ENCODE measurements at places on chromosomes 1 and 21.

DNA sequence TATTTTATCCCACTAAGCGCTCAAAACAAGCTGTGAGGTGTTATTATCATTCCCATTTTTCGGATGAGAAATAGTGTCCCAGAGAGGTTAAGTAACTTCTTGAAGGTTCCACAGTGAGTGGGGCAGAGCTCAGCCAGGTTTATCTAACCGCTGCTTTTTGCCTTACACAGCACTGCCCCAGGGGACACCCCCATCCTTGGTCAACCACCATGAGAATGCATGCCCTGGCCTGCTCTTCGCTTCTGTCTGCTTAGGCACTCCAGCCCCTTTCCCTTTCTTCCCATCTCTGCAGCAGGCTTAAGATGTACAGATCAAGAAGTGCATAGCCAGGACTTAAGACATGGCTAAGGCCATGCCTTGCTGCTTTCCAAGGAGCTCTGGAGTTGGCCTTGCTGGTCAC lies 159.0 kb upstream of the CD34 start:
- DNase-seq = no peak
- peaks cover 2% of the 10 kb centered on the region for H3K4me1 ChIP-seq
- H3K36me3 ChIP-seq = no peaks in the 10 kb centered on the region
- H3K4me3 ChIP-seq = no peak overlapping the region
- H3K27ac ChIP-seq = no peak overlapping the region

GRCh38 chr1:244231572-244232315 lies 180.7 kb downstream of the ZBTB18 start:
- H3K4me1 ChIP-seq = no peaks in the 10 kb centered on the region
- no peaks in the 10 kb centered on the region for H3K36me3 ChIP-seq
- no peak overlapping the region for H3K27ac ChIP-seq
- DNase-seq = no peak
- no peak overlapping the region for H3K4me3 ChIP-seq

- no peaks in the 10 kb centered on the region for H3K36me3 ChIP-seq
- peaks cover 4% of the 10 kb centered on the region for H3K27me3 ChIP-seq
- H3K4me3 ChIP-seq = no peak overlapping the region
- no peak for DNase-seq
- H3K4me1 ChIP-seq = no peaks in the 10 kb centered on the region
Measured at GRCh38 chr21:43991447-43991991, 20.6 kb upstream of the TRAPPC10 start.

GRCh38 chr1:150110116-150110515 lies 39.6 kb upstream of the PLEKHO1 start:
- peaks cover 63% of the 10 kb centered on the region for H3K4me1 ChIP-seq
- H3K27ac ChIP-seq = peak overlapping the region; percentile 93
- no peaks in the 10 kb centered on the region for H3K27me3 ChIP-seq
- no peak for DNase-seq
- H3K4me3 ChIP-seq = peak overlapping the region; percentile 73

DNA sequence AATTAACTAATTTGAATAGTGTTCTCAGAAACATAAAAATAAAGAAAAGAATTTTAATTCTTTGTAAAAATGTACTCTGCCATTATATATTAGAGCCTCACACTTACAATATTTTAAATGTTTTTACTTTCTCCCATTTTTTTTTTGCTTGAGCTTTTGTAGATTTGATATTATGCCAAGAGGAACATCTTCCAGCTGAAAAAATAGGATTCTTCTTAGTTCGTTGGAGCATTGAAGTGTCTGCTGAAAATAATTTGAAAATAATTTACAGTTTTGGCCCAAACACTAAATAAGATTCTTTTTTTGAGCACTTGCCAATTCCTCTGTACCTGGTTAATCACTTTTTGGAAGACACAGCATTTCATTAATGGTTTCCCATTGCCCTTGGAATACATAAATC lies 175.0 kb upstream of the COL11A1 start:
- no peak overlapping the region for H3K27ac ChIP-seq
- H3K4me1 ChIP-seq = no peaks in the 10 kb centered on the region

DNA sequence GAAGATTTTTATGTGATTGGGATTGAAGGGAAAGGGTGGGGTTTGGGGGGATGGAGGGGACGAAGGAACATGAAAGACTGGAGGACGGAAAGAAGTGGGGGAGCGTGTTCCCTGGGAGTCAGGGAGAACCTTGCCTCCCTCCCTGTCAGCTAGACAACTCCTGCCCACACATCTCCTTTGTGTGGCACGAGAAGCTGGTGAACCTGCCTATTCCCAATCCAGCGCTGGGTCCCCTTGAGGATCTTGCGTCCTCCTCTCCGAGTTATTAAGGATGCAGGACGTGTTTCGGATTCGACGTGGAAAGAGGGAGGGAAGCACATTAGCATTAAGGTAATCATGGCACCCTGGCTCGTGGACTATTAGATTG lies 1.4 kb downstream of the LRRC7 start:
- H3K27me3 ChIP-seq = peaks cover 48% of the 10 kb centered on the region
- peaks cover 8% of the 10 kb centered on the region for H3K4me1 ChIP-seq
- H3K36me3 ChIP-seq = no peaks in the 10 kb centered on the region
- peak overlapping the region; percentile 8 for H3K4me3 ChIP-seq
- no peak overlapping the region for H3K27ac ChIP-seq

DNA sequence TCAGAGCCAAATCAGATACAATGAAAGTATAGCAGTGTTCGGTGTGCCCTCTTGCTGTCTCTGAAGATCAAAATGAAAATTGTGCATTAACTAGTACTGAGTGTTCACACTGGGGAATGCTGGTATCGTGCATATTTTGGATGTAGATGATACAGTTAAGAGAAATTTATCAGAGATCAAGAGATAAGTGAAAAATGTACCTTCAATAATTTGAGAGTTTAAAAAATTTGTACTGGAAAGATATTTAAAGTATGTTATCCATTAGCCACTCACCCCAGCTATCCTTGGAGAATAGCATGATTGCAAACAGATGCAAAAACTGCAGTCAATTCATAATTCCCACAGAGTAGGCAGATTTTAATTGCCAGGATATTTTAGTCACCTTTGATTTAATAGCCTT lies 56.4 kb downstream of the GREM2 start:
- no peak overlapping the region for H3K27ac ChIP-seq
- no peaks in the 10 kb centered on the region for H3K27me3 ChIP-seq
- no peaks in the 10 kb centered on the region for H3K4me1 ChIP-seq
- DNase-seq = no peak
- H3K36me3 ChIP-seq = no peaks in the 10 kb centered on the region

DNA sequence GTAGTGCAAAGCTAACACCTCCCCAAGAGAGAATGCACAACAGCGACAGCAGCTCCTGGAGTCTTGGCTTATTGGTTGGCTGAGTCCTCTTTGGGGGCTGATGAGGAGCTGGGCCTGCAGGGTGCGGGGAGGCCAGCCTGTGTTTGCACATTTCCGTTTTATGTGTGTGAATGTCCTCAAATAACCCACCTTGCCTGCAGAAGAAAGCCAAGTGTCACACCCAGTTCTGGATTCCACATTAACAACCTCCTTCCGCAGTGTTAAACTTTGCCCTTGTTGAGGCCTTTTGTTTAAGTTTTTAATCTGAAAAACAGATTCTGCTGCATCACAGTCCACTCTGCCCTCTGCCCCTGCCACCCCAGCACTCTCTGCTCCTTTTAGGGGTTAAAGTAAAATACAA lies 274.5 kb downstream of the TM2D1 start:
- H3K4me1 ChIP-seq = peaks cover 3% of the 10 kb centered on the region
- no peak for DNase-seq
- peaks cover 2% of the 10 kb centered on the region for H3K27me3 ChIP-seq
- no peak overlapping the region for H3K27ac ChIP-seq

GRCh38 chr1:51296383-51297357 lies 33.7 kb downstream of the TTC39A start:
- H3K4me1 ChIP-seq = peaks cover 31% of the 10 kb centered on the region
- H3K27me3 ChIP-seq = no peaks in the 10 kb centered on the region
- H3K4me3 ChIP-seq = peak overlapping the region; percentile 73
- peak overlapping the region; percentile 47 for H3K27ac ChIP-seq

DNA sequence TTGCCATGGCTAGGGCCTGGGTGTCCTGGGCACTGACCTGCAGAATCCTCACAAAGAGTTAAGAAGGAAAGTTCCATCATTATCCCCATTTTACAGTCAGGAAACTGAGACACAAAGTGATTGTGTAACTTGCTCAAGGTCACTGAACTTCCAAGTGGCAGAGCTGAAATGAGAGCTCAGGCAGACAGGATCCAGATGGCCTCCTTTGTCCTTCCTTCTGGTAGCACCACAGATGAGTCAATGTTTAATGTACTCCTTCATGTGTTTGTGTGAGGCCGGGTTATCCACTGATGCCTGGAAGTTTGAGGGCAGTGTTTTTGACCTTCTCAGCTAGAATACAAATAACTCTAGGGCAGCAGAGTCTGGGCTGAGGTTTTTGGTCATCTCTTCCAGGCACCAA lies 207.0 kb downstream of the TNR start:
- H3K4me1 ChIP-seq = no peaks in the 10 kb centered on the region
- H3K27ac ChIP-seq = no peak overlapping the region
- no peaks in the 10 kb centered on the region for H3K36me3 ChIP-seq
- DNase-seq = no peak

DNA sequence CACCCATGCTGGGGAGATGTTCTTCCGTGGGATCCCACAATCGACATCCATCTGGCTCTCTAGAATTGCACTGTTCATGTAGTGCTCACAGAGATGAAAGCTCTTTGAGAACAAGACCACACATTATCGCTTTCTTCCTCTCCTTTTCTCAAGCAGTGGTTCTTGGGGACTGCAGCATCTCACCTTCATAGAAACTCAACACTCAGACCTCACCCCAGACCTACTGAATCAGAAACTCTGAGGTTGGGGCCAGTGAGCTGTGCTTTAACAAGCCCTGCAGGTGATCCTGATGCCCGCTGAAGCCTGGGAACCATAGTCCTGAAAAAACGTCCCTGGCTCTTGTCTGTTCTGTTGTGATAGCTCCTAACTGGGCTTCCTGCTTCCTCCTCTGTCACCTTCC lies 251.3 kb upstream of the FGGY start:
- peak overlapping the region; percentile 77 for H3K4me3 ChIP-seq
- peak overlapping the region; percentile 88 for H3K27ac ChIP-seq

DNA sequence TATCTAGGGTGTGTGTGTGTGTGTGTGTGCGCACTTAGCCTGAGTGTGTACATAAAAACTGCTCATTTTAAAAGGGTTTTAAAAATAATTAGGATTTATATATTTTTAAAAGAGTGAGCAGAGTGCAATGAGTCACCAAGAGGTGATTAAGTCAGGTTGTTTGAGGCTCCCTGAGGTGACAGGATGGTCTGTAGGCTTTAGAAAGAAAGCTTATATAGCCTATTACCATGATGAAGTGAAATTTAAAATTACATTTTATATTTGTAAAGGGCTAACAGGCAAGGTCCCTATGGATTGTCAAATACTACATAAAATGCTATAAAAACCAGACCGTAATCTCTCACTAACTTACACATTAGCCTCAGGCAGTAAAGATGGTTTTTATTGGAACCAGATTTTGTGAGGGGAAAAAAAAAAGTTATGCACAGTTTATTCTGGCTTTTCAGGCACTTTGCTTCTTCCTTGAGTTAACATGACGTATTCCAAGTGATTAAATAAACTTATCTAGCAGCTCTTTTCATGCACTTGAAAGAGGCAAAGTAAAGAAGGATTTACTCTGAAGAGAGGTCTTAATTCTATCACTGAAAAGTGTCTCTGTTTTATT lies 711.7 kb upstream of the PTBP2 start:
- DNase-seq = no peak
- H3K36me3 ChIP-seq = no peaks in the 10 kb centered on the region
- H3K27me3 ChIP-seq = no peaks in the 10 kb centered on the region
- no peak overlapping the region for H3K4me3 ChIP-seq
- no peak overlapping the region for H3K27ac ChIP-seq
- H3K4me1 ChIP-seq = no peaks in the 10 kb centered on the region

DNA sequence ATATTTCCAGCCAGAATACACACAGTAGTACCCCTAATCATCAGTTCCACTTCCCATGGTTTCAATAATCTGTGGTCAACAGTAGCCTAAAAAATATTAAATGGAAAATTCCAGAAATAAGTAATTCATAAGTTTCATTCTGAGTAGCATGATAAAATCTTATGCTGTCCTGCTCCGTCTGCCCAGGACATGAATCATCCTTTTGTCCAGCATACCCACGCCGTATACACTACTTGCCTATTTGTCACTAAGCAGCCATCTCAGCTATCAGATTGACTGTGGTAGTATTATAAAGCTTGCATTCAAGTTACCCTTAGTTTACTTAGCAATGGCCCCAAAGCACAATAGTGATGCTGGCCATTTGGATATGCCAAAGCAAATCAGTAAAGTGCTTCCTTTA lies 118.7 kb downstream of the SLC5A9 start:
- H3K4me1 ChIP-seq = no peaks in the 10 kb centered on the region
- no peak overlapping the region for H3K4me3 ChIP-seq
- H3K27me3 ChIP-seq = no peaks in the 10 kb centered on the region
- H3K36me3 ChIP-seq = no peaks in the 10 kb centered on the region
- no peak for DNase-seq
- no peak overlapping the region for H3K27ac ChIP-seq

DNA sequence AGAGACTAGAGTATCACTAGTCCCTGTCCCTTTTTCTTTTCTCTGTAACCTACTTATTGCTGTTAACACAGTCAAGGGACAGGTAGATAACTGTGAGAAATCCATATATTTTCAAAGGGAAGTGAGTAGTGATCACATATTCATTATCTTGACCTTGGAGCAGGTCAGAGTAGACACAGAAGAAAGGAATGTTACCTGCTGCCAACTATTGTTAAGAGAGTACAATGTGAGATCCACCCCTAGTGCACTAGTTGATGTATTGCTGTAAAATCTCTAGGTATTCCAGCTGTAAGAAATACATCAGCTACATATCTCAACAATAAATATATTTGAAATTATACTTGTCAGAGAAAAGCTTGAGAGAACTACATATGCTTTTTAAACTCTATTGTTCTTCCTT lies 68.7 kb upstream of the ADGRL2 start:
- H3K4me3 ChIP-seq = no peak overlapping the region
- H3K36me3 ChIP-seq = no peaks in the 10 kb centered on the region
- no peaks in the 10 kb centered on the region for H3K4me1 ChIP-seq

- no peak overlapping the region for H3K27ac ChIP-seq
- no peak for DNase-seq
- H3K27me3 ChIP-seq = peaks cover 49% of the 10 kb centered on the region
- no peak overlapping the region for H3K4me3 ChIP-seq
Measured at GRCh38 chr21:45405819-45406762, 1.1 kb downstream of the COL18A1 start.

DNA sequence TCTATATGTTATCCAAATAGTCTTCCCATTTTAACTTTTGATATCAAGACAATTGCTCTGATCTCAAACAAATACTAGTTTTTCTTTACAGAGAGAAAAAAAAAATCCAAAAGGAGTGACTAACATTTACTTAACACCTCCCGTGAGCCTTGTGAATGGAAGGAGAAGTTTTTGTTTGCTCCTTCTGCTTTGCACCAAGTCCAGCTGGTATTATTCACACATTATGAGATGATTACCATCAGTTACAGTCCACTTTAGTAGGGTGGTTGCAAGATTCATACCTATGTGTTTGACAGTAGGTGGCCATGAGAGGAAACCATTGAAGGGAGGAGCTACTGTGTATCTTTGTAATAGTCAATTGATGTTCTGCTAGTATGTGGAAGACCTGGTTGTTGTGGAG lies 443.4 kb upstream of the ZP4 start:
- H3K36me3 ChIP-seq = no peaks in the 10 kb centered on the region
- H3K27me3 ChIP-seq = no peaks in the 10 kb centered on the region
- H3K4me1 ChIP-seq = no peaks in the 10 kb centered on the region
- H3K4me3 ChIP-seq = no peak overlapping the region
- H3K27ac ChIP-seq = no peak overlapping the region

GRCh38 chr1:156384007-156384406 lies 15.0 kb downstream of the RHBG start:
- H3K4me1 ChIP-seq = peaks cover 4% of the 10 kb centered on the region
- H3K36me3 ChIP-seq = no peaks in the 10 kb centered on the region
- H3K27me3 ChIP-seq = peaks cover 28% of the 10 kb centered on the region
- H3K27ac ChIP-seq = no peak overlapping the region
- no peak overlapping the region for H3K4me3 ChIP-seq
- no peak for DNase-seq
